ENCODE measurements at places on chromosomes 16 and 17.

DNA sequence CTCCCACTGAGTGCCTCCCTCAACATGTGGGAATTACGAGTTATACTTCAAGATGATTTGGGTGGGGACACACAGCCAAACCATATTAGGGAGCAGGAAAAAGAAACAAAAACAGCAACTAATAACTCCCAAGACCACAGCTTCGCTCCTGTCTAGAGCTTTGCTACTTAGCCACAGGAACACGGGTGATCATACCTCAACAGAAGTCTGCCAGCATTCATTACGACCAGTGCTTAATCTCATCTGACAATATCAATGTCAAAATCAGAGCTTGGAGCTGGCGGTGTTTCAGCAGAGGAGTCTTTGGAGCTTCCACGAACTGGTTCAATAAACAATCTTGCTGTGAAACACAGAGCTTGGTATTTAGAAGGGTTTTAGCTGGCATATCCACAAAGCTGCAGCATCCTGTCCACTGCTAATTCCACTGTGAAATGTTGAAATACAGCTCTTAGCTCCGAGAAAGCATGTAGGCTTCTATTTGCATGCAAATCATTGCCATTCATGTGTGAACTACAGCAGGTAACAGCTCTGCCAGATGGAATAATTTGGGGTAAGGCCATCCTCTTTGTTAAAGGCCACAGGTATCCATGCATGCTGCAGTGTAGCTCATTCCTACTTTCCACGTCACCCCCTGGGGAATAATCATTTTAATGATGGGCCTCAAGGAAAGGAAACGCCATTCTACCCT lies 128.4 kb upstream of the GOT2 start:
- DNase-seq = no peak

DNA sequence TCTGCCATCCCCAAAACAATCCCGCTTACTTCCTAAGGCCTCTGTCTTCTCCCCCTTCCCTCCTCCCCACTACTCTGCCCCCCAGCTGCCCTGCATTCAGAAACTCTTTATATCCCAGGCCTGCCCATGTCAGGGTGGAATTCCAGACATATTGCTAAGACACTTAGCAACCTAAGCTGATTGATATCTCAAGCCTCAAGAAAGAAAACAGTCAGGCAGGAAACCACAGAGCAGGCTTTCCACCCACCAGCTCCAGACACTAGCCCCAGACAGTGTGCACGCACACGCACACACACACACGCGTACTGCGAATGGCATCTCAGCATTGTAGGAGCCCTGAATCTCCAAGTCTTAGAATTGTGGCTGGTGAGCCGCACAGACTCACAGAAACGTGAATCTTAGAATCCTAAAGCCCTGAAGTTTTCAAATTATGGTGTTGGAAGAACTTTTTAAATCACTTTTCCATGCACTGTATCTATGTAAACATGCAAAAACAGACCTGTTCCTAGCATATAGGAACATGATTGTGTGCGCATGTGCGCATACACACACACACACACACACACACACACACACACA lies 8.8 kb upstream of the LPCAT2 start:
- no peak for DNase-seq

DNA sequence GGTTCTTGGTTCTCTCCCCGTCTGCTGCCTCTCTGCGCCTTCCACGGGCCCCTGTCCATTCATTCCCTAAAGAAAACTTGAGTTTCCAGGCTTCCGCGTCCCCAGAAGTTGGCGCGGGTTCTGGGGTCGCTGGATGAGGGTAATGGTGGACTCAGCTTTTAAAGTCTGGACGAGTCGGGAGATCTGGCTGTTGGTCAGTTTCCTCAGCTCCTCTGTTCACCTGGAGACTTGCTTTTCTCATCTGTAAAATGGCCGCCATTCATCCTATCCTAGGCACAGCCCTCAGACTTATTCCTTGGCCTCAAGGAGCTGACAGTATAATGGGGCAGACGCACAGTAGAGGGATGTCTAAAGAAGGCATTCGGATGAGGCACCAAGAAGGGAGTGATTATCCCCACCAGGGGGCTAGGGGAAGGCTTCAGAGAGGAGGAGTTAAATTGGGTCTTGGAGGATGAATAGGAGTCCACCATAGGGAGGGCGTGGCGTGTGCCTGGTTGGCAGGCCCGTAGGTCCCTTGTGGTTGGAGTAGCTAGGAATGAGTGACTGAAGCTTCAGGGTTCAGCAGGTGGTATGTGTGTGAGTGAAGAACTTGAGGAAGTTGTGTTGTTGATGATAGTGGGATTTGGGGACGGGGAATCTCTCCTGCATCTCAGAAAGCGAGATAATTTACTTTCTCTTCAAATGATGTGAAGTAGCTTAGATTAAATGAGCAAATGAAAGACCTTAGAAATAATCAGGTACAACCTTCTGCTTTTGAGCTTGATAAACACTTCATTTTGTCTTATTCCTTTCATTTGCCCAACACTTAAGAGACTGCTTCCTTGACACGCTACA lies 652 bp downstream of the VPS35L start:
- DNase-seq = no peak

- no peak for DNase-seq
Observed at GRCh38 chr17:31564883-31565301, 173.4 kb downstream of the RAB11FIP4 start.

GRCh38 chr17:77516902-77517301 lies 376.1 kb downstream of the SEC14L1 start:
- DNase-seq = no peak

GRCh38 chr17:40194821-40195220 lies 17.6 kb downstream of the RAPGEFL1 start:
- DNase-seq = no peak

DNA sequence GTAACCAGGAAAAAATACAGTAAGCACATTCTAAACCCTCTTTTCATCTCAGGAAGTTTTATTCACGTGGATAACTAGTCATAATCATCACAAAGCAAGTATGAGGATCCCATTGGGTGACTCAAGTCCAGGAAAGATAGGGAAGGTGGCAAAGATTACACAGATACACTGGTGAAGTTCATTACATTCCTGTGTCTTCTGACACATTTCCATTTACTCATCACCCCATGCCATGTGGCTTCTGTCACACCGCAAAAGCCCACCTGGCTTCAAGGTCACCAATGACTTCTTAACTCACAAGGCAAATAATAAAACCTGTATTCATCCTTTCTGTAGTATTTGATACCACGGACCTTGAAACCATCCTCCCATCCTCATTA lies 17.0 kb downstream of the HS3ST3A1 start:
- no peak for DNase-seq

DNA sequence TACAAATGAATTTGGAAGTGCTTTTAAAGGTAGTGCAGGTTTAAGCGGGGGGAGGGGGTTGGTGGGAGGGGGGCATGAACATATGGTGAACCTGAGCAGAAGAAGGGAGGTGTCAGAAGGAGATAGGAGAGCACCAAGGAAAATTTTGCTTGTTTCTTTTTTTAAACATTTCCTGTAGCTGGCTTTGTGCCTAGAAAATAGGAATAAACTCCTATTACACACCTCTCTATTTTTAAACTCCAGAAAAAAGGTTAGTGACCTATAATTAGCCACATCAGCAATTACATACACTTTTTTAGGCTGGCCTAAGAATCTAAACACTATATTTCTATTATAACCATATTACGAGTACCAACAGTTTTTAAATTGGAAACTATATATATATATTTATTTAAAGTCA lies 159.1 kb downstream of the SKAP1 start:
- no peak for DNase-seq

DNA sequence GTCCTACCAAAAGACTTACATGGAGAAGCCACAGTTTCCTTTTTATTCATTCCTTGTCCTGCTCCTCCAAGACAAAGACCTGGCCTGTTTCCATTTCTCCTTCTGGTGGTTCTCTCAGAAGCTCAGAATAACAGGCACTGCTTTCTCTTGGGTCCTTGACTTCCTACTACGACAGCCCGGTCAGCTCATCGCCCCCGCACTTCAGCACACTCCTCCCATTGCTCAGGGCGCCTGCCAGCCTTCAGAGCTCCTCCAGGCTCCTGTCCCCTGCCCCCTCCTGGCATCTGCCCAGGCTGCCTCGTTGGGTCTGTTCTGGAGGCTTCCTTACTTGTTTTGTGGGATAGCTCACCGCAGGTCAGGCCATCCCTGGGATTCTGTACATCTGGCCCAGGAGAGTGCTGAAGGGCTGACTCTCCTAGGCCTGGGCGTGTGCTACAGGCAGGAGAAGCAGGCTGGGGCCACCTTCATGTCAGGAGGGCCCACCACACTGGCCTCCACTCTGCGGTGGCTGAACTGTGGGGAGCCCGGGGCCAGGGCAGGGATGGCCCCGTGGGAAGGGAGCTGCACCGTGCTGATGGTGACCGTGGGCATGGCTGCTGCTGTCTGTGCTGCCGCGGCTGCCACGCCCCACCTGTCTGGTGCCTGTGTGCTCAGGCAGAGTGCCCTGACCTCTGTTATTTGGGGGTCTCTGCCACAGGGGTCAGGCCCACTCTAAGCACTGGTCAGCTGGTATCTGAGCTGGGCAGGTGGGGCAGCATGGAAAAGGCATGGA lies 17.7 kb downstream of the TCF25 start:
- no peak for DNase-seq

DNA sequence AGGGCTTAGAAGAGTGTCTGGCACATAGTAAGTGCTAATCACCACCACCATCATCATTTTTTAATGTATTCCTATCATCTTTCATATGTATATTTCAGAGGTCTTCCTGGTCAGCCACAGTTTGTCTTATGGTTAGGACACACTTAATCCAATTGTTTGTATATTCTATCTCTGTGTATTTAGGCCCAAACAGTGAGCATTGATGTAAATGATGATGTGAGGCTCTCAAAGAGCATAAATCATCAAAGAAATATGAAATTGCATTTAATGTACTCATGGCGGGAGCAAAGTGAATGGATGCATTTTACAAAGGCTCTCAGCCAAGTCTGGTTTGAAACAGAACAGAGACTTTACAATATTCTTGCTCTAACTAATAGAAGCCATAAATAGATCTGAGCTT lies 24.1 kb upstream of the MPHOSPH6 start:
- no peak for DNase-seq

- DNase-seq = no peak
Observed at GRCh38 chr16:3873482-3874173, 6.9 kb downstream of the CREBBP start.

GRCh38 chr17:49958723-49959122 lies 10.3 kb upstream of the DLX4 start:
- DNase-seq = no peak

DNA sequence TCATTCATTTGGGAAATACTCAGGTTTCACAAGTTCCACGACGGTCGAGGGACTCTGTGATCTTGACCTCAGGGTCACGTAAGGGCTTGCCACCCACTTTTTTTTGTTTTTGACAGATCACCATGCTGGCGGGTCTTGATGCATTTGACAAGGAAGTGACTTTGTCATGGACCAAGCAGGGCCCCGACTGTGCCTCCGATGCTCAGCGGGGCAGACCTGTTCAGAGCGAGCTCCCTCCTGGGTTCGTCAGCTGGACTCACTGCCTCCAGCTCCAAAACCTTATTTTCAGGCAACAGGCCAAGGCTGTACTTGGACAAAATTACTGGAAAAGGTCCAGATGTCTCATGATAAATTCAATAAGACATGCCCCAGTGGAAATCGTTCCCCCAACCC lies 9.0 kb upstream of the CLEC18A start:
- no peak for DNase-seq

DNA sequence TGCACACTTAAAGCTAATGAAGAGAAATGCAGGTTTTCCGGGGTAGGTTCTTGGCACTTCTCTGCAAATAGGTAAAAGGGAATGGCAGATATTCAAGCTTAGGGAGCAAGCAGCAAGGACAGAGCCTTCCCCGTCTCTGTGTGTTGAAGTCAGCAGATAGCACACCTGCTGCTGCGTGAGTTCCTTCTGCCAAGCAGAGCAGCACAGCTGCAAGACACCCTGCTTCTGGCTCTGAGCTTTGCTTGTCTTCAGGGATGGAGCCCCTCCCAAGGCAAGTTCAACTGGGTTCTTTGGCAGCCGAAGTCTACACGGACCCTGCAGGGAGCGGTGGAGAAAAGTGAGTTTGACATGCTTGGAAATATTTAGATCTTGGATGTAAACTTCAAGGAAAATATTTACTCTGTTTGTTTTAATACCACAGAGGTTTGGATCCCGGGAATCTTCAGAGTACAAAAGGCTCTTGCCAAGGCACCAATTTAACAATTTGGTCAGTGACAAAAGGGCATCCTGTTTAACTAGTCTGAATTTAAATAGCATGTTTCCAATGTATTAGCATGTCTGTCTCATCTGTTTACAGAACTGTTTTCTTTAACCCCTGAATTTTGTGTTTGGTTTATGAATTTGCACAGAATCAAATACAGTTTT lies 113.4 kb upstream of the KCNJ16 start:
- no peak for DNase-seq

GRCh38 chr17:72479113-72479512 lies 358.3 kb downstream of the SOX9 start:
- DNase-seq = no peak

- no peak for DNase-seq
Observed at GRCh38 chr17:1323336-1323735, 43.9 kb downstream of the TRARG1 start.

- DNase-seq = no peak
Observed at GRCh38 chr16:66899945-66900710, 18.6 kb downstream of the CDH16 start.

- DNase-seq = no peak
Observed at GRCh38 chr17:40139566-40140058, 725 bp upstream of the CASC3 start.

- no peak for DNase-seq
Observed at GRCh38 chr17:55325406-55325805, 60.6 kb downstream of the HLF start.

DNA sequence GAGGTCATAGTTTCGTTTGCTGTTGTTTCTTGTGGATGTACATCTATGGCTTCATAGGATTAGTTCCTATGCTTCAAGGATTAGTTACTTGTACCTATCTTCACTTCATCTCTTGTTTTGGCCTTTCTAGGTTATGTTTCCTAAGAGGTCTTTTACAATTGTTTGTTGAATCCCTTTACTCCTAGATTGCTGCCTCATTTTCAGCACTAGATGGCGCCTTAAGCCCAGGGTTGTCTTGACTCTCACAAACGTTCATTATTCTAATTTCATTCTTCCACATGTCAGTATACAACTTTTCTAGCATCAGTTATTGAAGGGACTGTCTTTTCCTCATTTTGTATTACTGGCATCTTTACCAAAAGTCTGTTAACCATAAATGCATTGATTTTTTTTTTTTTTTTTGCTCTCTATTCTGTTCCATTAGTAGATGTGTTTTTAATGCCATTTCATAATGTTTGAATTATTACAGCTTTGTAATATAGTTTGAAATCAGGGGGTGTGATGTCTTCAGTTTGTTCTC lies 45.0 kb upstream of the NACA2 start:
- peak; percentile 4 for DNase-seq

- DNase-seq = no peak
Observed at GRCh38 chr16:17101646-17102045, 369.1 kb downstream of the XYLT1 start.

GRCh38 chr16:15766918-15767317 lies 89.9 kb downstream of the MYH11 start:
- DNase-seq = no peak

GRCh38 chr17:56521414-56522141 lies 71.9 kb upstream of the NOG start:
- no peak for DNase-seq

GRCh38 chr17:70848785-70849184 lies 679.5 kb downstream of the KCNJ2 start:
- DNase-seq = no peak

GRCh38 chr16:24728891-24729242 lies 584 bp upstream of the TNRC6A start:
- DNase-seq = no peak
